T-helper 1 cell (primary cell): ENCODE measurements at places on chromosomes 5 and 9.
A peak's percentile ranks its signal among the peaks of the same experiment; 100 is the strongest.

DNA sequence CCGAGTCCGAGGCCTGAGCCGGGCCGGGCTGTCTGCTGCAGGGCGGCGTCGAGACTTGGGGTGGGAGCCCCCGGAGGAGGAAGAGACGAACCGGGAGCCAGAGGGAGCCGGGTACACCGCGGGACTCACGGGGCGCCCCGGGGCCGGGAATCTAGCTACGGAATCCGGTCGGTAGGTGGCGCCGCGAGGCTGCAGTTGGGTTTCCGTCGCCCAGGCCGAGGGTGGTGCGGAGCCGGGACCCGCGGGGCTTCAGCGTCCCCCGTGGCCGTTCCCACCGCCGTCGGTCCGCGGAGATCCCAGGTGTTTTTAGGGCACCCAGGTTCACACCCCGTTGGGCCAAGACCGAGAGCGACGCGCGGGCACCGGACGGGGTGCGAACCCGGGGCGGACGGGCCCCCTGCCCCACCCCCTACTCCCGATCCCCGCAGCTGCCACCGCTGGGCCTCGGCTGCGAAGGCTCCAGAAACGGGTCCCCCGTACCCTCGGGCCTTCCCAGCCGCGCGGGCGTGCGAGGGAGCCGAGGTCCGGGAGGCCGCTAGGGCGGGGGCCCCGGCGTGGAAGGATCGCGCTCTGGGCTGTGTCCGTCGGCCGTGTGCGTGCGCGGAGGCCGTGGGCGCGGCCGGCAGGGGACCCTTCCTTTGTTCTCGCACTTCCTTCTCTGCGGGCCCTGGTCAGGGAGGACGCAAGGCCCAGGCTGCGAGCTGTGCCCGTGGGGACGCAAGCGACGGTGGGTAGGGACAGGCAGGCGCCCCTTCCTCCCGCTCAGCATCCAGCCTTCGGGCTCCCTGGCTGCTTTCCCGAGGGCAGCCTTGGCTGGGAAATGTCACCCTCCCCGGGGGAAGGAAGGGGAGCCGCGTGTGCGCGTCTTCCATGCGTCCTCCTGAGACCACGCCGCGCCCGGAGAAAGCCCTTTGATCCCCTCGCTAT, 146.6 kb downstream of the GAPVD1 start:
- DNase-seq, result peak; percentile 59

DNA sequence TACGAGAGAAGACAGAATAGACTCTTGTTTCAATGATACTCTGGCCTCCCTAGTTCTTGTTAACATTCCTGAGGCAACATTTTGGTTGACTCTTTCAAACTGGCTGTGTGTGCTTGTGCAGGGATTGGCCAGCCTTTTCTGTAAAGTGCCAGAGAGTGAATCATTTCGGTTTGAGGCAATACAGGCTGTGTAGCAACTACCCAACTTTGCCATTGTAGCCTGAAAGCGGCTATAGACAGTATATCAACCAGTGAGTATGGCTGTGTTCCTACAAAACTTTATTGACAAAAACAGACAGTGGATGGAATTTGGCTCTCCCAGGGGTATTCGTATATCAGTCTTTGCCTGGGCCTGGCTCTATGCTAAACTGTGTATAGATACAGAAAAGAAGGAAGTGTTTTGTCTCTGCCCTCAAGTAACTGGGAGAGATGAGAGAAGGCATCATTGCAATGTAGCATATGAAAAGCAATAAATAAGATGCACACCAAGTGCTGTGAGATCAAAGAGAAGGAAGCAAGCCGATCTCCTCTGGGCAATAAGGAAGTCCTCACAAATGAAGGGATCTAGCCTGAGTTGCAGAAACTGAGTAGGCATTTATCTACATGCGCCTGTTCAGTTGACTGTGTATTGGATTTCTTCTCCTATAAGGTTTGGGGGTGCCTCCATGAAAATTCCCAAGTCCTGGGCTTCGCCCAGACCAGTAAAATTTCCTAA, 568.0 kb upstream of the KLF4 start:
- no peak for DNase-seq

GRCh38 chr9:73685786-73686185, 534.1 kb downstream of the ANXA1 start:
- no peak for DNase-seq

DNA sequence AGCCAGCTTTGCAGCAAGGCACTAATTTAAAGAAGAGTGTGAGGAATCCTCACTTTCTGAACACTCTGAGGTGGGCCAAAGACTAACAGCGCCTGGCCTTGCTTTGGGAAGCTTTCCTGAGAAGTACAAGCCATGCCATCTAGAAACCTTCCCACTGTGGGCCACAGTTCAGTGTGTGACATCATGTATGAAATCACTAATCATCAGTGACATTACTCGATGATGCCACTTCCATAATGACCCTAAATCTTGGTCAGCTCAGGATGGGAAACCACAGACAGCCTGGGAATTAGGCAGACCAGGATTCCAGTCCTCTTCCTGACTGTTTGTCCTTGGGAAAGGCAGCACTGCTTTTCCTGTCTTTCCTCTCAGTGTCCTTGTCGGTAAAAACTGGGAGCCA, 54.2 kb upstream of the HSPA9 start:
- DNase-seq, result no peak

- DNase-seq, result no peak
Observed at GRCh38 chr5:150542933-150543445, 35.1 kb downstream of the NDST1 start.

- DNase-seq, result no peak
Observed at GRCh38 chr9:4259489-4259888, 40.4 kb downstream of the GLIS3 start.

DNA sequence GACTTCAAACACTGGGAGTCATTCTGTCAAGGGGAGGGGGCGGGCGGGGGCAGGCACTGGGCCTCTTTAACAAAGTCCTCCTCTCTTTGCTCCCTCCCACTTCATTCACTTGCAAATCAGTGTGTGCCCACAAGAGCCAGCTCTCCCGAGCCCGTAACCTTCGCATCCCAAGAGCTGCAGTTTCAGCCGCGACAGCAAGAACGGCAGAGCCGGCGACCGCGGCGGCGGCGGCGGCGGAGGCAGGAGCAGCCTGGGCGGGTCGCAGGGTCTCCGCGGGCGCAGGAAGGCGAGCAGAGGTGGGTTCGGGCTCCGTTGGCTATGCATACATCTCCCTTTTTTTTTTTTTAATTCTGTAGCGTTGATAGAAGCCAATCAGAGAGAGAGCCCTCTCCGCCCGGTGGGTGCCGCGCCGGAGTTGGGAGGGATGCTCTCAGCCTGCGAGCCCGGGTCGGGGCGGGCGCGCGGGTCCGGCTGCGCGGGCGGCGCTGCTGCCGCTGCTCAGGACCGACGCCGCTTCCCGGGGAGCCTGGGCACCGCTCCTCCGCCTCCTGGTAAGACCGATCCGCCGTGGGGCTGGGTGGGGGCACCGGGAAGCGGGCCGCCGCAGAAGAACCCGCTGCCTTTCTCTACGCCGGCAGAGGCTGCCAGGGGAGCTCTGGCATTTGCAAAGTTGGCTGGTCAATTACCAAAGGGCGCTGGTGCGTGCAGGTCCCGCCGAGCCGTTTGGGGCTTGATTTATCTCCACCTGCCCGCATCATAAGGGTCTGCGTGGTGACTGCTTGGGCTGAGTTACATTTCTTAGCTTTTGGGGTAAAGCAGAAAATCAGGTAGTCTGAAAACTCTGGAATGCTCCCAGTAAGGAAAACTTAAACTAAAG, at the start of gene CDH6:
Gene CDH6 (plus strand): TSS at position 96 of the 877 bp plus-strand sequence. CDS start 73,788 bp downstream, outside the sequence.
- no peak for DNase-seq

DNA sequence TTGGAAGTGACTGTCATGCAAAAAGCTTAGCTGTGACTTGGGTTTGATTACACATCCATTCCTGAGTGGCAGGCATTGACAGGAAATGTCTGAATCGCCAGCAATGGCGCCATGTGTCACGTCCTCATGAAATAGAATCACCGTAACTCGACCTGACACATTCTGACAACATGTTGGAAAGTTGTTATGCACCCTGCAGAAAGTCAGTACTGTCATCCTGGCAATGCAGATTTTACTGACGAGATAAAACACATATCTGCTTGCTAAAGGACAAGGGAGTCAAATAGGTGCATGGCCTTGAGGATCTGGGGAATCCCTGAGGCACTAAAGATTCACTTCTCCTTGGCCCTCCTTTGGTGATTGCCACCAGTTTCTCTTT, 344.2 kb downstream of the SPATA31D1 start:
- DNase-seq, result no peak

- no peak for DNase-seq
Observed at GRCh38 chr9:4861736-4862451, 69.2 kb downstream of the RCL1 start.

DNA sequence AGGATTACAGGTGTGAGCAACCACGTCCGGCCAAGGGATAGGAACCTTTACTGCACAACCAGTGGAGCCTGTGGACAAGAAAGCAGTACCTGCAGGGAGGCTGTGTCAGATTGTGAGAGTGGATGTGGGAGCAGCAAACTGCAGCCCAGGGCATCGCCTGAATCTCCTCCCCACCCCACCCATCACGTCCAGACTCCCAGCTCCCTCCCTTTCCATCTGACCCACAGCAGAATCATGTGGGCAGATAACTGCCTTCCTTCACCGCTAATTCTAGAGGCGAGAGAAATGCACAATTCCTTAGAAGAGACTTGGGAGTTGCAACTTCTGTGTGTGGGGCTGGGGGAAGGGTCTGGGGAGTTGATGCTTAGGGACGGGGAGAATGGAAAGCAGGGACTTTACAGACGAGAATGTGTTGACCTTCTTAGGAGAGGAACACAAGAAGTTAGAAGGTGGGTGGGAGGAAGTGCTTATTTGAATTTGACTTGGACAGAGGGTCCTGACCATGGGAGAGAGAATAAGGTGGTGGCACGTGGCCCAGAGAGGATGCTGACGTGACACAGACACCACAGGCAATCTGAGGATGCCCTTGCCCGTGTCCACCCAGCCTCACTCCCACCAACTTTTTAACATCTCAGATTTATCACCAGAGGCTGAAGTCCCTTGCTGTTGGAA, 4.5 kb upstream of the LCP2 start:
- no peak for DNase-seq

DNA sequence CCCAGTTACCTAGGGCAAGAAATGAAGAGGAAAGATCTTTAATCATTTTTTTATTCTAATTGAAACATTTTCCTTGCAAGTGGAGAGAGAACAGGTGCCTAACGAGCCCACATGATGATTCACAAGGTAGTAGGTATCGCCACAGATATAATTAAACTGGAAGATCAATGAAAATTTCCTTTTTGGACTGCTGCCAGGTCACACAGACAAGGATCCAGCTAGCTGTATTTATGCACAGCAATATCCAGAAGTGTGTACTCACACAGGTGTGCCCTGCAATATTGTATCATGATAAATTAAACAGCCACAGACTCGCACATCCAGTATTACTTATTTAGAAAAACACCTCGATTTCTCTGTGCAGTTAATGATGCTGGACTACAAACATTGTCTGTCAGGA, 294.0 kb upstream of the SMARCA2 start:
- DNase-seq, result no peak

DNA sequence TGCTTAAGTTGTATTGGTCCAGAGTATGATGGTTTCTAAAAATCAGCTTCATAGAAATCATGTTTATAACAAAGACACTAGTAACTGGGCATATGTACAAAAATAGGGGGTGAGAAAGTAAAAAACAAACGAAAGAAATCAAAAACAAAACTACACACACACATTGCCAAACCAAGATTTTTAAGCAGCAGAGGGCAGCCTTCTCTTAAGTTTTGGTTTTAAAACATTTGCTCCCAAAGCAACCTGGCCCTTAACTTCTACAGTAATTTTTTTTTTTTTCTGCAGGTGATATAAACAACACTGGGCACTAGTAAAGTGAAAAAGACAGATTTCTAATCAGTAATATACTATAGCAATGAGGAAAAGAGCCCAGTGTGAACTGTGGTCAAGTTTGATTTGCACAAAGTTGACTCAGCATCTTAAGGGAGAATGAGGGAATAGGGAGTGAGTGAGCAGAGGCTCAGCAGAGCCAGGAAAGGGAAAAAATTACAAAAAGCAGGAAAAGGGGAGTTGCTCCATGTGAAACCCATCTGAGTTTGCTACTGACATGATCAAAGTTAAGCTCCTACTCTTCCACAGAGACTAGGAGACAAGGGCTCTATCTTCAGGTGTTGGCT, 13.4 kb upstream of the GAPT start:
- no peak for DNase-seq

- no peak for DNase-seq
Observed at GRCh38 chr9:31084350-31084749, 1300.1 kb upstream of the ACO1 start.

- no peak for DNase-seq
Observed at GRCh38 chr5:57724836-57725235, 242.2 kb upstream of the ACTBL2 start.

- no peak for DNase-seq
Observed at GRCh38 chr9:77838986-77839385, 190.9 kb upstream of the GNA14 start.

DNA sequence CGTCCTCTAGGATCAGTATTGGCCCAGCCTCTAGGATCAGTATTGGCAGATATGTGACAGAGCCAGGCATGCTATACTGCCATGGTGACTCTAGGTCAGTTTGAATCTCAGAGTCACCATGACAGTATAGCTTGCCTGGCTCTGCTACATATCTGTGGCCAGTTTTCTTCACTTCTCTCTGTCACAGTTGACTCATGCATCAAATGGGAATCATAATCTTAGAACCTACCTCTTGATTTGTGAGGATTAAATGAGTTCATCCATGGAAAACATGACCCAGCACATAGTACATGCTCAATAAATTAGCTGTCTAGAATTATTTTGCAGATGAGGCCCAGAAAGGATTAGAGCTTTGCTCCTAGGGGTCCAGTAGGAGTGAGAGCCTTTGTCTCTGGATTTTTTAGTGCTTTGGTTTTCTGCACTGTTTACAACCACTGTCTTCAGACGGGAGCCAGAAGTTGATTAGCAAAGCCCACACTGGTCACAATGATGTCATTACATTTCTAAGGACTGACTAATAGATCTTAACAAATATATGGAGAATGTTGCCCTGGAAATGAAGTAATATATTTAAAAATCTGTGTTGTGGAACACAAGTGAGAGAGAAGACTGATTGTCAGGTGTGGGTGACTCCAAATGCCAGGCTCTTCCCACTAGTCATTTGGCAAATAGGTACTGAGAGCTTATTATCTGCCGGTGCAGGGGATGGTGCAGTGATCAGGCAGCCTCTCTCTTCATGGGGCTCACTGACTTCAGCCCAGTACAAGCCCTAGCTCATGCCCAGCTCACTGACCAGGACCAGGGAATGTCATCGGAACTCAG, 76.0 kb downstream of the COL15A1 start:
- DNase-seq, result no peak
